ENCODE measurements at places on chromosomes 6 and 20. TPM values are rescaled to one million over a fixed set of nuclear protein-coding genes. Genes with fewer than 3 reads are reported as not detected.

DNA sequence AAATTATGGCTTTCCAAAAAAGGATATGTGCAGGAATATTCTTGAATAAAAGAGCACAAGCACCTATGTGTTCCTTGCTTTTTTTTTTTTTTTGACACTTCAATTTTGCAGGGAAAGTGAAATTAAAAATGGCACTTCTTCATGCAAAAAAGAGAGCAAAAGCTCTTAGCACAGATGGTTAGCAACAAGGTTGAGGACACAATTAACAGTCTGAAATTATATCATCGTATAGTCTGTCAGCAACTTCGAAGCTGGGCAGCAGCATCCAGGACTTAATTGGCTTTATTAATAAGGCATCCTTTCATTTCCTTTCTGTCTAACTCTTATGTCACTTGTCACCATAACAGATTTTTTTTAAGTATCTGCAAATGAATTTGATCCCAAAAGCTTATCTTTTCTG, 122.6 kb downstream of the FUT9 start:
- no peak for DNase-seq

GRCh38 chr6:168016176-168016620, 18.7 kb downstream of the KIF25 start:
- DNase-seq, result no peak

- DNase-seq, result no peak
Observed at GRCh38 chr20:50292591-50293283, 102.1 kb downstream of the CEBPB start.

DNA sequence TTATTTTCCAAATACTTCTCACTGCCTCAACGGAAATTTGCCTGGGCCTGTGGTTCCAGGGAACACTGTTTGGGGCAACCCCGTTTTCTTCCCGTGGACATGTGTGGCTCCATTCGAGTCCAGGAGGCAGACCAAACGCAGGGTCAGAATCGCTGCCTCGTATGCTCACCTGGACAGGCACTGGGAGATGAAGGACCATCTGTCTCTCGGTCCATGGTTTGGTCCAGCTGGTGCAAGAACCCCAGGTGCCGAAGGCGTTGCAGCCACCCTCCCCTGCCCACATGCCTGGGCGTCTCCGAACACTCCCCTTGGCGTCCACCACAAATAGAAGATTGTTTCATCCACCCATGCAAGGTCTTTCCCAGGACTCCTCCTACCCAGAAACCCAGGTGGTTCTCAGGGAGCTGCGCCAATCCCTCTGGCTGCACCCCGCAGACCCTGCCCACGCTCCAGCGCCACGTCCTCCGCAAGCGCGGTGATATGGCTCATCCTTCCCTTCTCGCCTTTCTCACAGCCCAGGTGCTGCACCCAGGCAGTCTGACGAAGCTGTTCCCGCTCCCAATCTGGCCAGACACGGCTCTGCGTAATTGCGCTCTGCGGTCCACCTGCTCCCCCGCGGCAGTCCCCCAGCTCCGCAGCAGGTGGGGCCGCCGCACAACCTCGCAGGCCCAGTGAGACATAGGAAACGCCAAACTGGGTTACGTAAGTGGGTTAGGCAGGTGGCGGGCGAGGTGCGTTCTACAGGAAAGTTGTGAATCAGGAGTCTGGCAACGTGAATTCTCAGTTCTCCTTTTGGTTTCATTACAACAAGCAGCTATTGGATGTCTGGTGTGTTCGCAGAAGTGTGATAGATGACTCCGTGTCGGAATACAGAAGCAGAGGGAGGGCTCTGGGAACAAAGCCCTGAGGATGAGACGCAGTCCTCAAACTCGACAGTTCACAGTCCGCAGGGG, 146.2 kb upstream of the ECI2 start:
- no peak for DNase-seq

DNA sequence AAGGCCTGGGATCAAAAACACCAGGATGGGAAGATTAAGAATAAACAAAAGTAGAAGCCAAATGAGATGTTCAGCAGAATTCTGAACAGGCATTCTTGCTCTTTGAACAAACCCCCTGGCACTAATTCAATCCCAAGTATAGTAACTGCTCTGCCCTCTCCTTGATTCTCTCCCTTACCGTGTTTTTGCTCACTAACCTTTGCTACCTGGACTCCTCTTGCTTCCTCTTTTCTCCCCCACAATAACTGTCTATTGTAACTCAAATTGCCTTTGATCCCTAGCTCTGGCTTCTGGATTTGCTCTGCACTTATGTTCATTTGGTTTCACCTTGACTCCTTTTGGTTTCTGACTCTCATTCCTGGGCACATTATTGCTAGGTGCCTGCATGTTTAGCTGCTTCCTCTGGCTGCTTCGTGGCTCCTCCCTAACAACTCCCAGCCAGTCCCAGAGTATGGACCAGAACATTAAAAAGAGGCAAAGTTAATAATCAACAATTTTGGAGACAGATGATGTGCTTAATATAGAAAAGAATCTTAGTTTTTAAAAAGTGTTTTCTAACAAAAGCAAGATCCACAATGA, 65.4 kb upstream of the PHIP start:
- DNase-seq, result no peak

GRCh38 chr20:46937533-46938226, 43.0 kb downstream of the EYA2 start:
- DNase-seq, result no peak

DNA sequence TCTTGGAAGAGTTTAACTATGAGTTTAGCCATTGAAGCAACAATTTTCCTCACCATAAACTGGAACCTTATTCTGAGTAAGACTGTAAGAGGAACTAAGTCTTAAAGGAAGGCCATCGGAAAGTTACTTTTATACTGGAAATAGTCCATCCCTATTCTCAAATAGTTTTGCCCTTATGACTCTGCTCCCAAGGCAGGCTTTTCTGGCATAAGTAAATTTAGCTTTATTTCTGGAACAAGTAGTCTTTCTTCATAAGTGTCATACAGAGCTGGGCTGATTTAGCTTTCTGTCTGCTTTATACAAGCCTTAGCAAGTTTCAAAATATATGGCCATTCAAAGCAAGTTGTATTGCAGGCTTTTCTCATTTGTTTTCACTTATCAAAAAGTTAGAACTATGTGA, 328.1 kb downstream of the HACE1 start:
- DNase-seq, result no peak

Gene LAMP5
- total RNA-seq, result not detected

DNA sequence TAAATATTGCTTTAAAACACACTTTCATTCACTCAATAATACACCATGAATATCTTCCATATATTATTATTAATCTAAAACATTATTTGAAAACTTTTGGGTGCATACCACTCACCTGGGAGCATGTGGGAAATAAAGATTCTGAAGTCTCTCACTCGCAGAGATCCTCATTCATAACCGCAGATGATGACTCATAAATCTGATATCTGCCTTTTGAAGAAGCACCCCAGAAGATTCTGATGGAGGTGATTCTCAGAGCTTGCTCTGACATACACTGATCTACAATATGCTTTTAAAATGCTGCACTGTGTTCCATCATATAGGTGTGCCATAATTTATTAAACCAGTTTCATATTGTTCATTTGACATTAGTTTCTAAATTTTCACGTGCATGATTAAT, 135.0 kb upstream of the SGK1 start:
- no peak for DNase-seq

DNA sequence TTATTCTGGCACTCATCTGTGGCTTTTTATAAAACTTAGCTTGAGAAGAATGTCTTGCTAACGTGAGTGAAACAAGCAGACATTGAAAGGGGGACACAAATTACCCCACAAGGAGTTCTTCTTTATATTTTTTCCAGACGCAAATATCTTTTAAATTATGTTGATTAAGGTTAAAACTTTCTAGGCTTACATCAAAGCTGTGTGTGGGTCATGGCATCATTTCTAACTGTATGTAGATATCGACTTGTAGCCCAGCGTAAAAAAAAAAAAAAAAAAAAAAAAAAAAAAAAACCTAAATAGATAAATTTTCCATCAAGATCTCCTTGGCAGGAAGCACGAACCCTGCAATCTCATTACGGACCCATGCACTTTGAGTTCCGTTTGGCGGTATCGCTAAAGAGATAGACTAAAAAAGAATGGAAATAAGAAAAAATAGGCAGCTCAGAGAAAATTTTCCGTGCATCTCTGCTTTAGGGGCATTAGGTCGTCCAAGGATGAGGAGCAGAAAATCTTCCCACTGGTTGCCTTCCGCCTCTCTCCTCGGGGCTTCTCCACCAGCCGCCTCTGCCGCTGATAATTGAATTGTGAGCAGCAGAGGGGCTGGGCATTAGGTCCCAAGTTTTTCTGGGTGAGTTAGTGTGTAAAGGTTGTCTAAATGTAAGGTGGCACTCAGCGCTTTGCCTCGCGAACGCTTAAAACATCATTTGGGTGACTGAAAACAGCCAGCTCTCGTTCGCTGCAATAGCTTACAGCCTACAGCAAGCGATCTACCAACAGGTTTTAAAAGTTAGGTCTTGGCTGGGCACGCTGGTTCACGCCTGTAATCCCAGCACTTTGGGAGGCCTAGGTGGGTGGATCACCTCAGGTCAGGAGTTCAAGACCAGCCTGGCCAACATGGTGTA, 194.0 kb downstream of the TRIM27 start:
- no peak for DNase-seq

Measured in activated CD4-positive, alpha-beta T cell treated with anti-CD3 and anti-CD28 coated beads, Interleukin-2, amount 10 ng/mL, durations not matched to agents 24 days and 14 days (primary cell).